A673 (cell line): ENCODE measurements at places on chromosomes 1 and 21.

GRCh38 chr1:114750780-114751179 lies 7.0 kb downstream of the CSDE1 start:
- no peak overlapping the region for H3K27ac ChIP-seq
- H3K4me3 ChIP-seq: no peak overlapping the region
- peaks cover 20% of the 10 kb centered on the region for H3K4me1 ChIP-seq

GRCh38 chr1:48738356-48738755 lies 38.3 kb downstream of the BEND5 start:
- DNase-seq: no peak
- no peak overlapping the region for H3K4me3 ChIP-seq
- no peak overlapping the region for H3K27ac ChIP-seq
- no peaks in the 10 kb centered on the region for H3K27me3 ChIP-seq

DNA sequence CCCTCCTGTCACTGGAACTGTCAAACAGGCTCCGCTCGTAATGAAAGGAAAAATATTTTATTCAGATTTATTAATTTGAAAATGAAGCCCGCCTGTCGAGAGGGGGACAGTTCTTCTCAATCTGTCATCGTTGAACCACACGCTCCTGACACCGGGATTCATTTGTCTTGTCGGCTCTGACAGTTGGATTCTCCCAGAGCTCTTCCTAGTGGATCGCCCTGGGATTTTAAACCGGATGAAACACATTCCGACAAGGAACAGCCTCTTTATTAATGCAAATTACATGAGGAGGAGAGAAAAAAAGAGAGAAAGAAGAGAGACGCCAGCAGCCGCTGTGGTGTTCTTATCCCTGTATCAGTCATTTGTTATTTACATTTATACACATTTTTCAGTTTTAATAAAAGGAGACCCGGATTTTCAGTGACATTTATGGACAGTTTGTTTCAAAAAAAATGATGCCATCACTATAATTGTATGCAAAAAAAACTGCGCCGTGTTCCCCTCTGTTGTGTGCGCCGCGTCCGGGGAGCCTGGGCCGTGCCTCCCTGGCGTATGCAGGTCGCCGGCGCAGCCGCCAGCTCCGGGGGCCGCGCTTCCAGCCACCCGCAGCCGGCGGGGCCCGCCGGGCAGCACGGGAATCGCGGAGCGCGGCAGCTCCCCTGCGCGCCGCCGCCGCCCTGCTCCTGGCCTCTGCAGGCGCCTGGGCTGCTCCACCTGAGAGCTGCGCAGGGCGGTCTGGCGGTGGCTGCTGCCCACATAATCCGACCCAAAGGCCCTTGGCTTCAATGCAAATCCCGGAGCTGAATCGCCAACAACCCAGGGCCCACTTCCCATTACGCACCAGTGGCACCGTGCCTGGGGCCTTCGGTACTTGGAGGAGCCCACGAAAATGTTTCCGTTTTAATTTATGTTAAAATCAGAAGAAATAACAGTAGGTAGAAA lies 237.9 kb upstream of the PBX1 start:
- H3K36me3 ChIP-seq: no peaks in the 10 kb centered on the region
- peak overlapping the region; percentile 50 for H3K4me3 ChIP-seq
- no peaks in the 10 kb centered on the region for H3K4me1 ChIP-seq
- H3K27ac ChIP-seq: no peak overlapping the region
- no peaks in the 10 kb centered on the region for H3K27me3 ChIP-seq

DNA sequence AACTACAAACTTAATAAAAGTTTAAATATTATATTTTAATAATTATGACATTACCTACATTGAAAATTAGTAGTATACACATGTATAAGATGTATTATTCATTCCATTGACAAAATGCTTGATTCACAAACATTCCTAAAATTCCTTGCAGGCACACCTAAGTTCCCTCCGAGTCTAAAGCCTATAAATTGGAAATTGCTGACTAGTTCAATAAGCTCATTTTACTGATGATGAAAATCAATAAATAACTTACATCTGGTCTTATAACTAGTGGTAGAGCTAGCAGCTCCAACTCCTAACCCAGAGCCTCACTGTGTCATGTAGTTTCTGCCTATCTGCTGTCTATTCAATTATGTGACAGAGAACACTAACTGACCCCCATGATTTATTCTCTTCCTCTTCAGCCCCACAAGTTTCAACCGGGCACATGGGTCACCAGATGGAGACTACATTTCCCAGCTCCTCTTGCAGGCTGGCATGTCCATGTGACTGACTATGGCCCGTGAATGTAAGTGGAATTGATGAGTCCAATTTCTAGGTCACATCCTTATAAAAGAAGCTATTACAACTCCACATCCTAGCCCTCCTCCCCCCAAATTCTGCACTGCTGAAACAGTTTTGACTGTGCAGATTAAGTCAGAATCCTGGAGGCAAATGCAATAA lies 29.6 kb upstream of the LRRC8D start:
- no peaks in the 10 kb centered on the region for H3K36me3 ChIP-seq
- no peak overlapping the region for H3K27ac ChIP-seq
- H3K27me3 ChIP-seq: no peaks in the 10 kb centered on the region
- DNase-seq: no peak
- no peaks in the 10 kb centered on the region for H3K4me1 ChIP-seq

DNA sequence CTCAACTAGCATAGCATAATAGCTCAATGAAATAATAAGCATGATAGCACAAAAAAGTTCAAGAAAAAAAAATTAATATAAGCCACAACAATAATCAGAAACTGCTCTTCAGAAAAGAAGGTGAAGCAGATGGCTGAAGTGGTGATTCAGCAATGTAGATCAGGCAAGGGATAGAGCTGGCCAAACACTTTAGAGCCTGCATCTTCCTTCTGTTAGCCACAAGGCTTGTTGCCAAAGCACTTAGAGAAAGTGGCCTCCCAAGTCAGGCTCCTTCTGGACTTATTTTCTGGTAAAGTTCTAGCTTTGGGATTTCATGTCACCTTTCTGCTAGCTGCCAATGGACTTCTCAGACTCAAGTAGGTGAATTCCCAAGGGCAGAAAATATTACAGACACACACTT lies 60.3 kb upstream of the C1orf87 start:
- H3K27ac ChIP-seq: no peak overlapping the region
- H3K36me3 ChIP-seq: no peaks in the 10 kb centered on the region
- H3K27me3 ChIP-seq: no peaks in the 10 kb centered on the region
- no peak overlapping the region for H3K4me3 ChIP-seq
- H3K4me1 ChIP-seq: no peaks in the 10 kb centered on the region

DNA sequence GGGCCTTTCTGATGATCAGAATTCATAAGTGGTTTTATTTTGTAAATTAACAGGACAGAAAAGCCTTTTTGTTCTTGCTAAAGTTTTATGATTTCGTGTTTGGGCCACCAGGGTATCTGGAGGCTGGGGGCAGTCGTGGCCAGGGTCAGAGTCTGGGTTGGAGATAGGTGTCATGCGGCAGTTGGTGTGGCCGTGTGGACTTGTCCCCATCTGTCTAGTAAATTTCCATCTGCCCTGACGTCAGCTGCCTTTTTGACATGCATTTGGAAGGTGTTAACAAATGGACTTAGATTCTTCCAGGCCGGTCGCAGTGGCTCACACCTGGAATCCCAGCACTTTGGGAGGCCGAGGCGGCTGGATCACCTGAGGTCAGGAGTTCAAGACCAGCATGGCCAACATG lies 56.8 kb downstream of the SKI start:
- no peaks in the 10 kb centered on the region for H3K36me3 ChIP-seq
- no peak for DNase-seq
- no peak overlapping the region for H3K27ac ChIP-seq

DNA sequence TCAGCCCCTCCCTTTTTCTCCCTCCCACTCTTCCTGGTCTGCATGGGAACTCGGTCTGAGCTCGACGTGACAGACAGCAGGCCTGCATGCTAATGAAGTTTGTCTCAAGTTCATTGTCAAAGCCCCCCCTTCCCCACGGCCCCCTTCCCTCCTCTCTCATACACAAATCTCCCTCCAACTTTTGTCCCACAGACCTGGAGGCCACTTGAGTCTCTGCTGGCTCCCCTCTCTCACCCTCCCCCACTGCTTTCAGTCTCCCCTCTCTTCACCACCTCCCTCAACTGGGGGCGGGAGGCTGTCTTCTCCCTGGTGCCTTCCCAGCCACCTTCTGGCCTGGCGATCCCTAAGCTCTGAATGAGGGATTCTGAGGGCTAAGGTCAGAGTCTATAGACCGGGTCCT lies 61.3 kb downstream of the RHBG start:
- peaks cover 10% of the 10 kb centered on the region for H3K4me1 ChIP-seq
- DNase-seq: no peak
- H3K4me3 ChIP-seq: no peak overlapping the region

GRCh38 chr21:14116080-14116481 lies 94.7 kb downstream of the LIPI start:
- no peak overlapping the region for H3K27ac ChIP-seq
- H3K36me3 ChIP-seq: no peaks in the 10 kb centered on the region
- H3K4me3 ChIP-seq: no peak overlapping the region
- no peak for DNase-seq
- H3K4me1 ChIP-seq: no peaks in the 10 kb centered on the region

DNA sequence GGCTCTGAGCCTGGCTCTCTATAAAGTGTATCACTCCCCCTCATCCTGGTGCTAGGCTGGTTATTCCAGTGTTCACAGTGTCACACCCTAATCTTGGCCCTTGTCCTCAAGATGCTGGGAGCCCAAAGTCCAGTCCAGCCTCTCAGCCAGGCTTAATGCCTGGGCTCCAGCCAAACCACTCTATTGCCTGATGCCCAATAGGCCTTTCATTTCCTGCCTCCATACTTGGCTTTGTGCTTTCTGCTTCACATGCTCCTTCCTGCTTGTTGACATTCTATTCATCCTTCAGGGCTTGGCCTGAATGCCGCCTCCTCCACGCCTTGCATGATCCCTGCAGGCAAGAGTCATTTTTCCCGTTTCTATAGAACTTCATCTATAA lies 1.7 kb downstream of the KLHDC8A start:
- no peaks in the 10 kb centered on the region for H3K27me3 ChIP-seq
- no peak overlapping the region for H3K27ac ChIP-seq
- no peak overlapping the region for H3K4me3 ChIP-seq
- DNase-seq: no peak
- H3K4me1 ChIP-seq: peaks cover 15% of the 10 kb centered on the region
- no peaks in the 10 kb centered on the region for H3K36me3 ChIP-seq

GRCh38 chr1:53599481-53599880 lies 139.5 kb downstream of the GLIS1 start:
- H3K27me3 ChIP-seq: no peaks in the 10 kb centered on the region
- H3K4me3 ChIP-seq: no peak overlapping the region
- no peak overlapping the region for H3K27ac ChIP-seq
